Colonic mucosa (tissue), 4 donors: ENCODE measurements at places on chromosomes 12 and 14. TPM values are rescaled to one million over a fixed set of nuclear protein-coding genes. Genes with fewer than 3 reads are reported as not detected.

DNA sequence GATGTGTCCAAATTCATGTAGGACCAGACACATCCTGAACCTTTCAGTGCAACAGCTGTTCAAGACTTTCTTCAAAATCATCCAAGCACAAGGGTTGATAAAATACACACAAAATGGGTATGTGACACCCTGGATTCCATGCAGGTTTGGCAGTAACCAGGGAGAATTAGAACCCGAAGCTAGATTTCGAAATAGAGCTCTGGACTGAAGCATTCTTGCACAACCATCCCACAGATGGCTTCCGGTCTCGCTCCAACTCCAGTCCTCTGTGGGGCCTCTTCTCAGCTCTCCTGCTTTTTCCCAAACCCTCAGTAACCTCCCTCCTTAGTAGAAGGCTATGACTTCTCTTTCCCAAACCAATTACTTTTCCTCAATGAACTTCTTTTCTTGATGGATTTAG is 171.3 kb downstream of the TTC7B start:
- no peak overlapping the region for H3K4me3 ChIP-seq
- no peak overlapping the region for H3K27ac ChIP-seq
- no peaks in the 10 kb centered on the region for H3K4me1 ChIP-seq

- no peaks in the 10 kb centered on the region for H3K4me1 ChIP-seq
- no peak overlapping the region for H3K4me3 ChIP-seq
- no peak for DNase-seq
- no peak overlapping the region for H3K27ac ChIP-seq
- H3K27me3 ChIP-seq = no peaks in the 10 kb centered on the region
- no peaks in the 10 kb centered on the region for H3K36me3 ChIP-seq
These were observed 31.4 kb downstream of the NUBPL start for GRCh38 chr14:31592631-31593030.

DNA sequence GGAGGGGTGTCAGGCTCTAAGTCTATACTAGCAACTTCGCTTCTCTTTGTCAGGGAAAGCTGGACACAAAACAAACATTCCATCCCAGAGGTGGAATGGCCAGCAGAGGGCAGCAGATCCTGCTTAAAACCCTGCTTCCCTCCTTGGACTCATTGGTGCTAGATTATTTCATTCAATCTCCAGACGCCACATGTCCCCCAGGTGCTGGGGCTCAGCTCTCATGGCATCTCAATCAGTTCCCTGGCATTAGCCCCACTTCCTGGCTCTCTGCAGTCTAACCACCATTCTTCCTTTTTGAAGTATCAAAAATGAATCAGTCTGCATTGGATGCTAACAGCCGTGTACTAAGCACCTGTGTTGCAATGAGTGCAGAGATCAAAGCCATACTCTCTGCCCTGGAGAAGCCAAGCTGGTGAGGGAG is 8.1 kb upstream of the PPP1R1A start:
- no peaks in the 10 kb centered on the region for H3K36me3 ChIP-seq
- no peaks in the 10 kb centered on the region for H3K4me1 ChIP-seq
- H3K27me3 ChIP-seq = no peaks in the 10 kb centered on the region
- H3K27ac ChIP-seq = no peak overlapping the region
- H3K4me3 ChIP-seq = no peak overlapping the region
- peak; percentile 60 for DNase-seq

DNA sequence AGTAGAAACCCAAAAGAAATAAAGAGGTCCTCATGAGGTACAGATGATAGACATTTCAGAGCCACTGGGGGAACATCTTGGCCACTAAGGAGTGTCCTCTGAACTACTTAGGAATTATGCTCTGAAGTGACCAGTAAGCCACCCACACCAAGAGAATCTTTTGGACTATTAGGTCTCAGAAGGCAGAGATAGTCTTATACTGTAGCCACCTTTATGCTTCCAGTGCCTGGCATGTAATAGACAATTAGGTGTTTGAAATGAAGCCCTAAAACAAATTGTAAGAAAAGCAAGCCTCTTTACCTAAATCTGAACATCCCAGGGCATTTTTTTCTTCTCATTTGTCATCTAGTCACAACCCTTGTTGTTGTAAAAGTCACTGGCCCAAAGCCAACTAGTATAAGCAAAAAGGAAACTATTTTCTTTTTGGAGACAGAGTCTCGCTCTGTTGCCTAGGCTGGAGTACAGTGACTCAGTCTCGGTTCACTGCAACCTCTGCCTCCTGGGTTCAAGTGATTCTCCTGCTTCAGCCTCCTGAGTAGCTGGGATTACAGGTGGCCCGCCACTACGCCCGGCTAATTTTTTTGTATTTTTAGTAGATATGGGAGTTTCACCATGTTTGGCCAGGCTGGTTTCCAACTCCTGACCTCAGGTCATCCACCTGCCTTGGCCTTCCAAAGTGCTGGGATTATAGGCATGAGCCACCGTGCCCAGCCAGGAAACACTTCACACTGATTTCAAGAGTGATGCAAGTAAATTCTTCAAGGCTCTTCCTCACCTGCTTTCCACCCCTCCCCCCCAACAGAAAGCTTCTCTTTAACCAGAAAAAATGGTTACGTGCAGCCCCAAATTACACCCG is 11.1 kb downstream of the PLEKHA5 start:
- DNase-seq = no peak
- H3K27me3 ChIP-seq = no peaks in the 10 kb centered on the region
- H3K36me3 ChIP-seq = no peaks in the 10 kb centered on the region
- H3K27ac ChIP-seq = no peak overlapping the region
- no peaks in the 10 kb centered on the region for H3K4me1 ChIP-seq

DNA sequence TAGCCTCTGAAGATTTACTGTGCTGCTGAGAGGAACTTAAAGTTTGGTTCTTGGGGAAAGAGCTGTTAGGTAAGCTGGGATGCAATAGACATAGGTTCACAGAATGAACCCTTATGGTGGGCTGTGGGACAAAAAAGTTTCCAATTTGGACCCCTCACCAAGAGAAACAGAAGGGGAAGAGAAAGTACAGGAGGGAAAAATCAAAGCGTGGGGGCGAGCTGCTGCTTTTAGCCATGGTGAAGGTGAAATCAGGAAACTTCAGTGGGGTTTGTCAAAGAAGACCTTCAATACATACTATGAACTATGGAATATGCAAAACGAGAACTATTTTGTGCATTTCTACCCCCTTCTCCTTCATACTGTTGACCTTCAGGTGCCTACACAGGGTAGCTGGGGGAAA is 10.6 kb upstream of the NINJ2 start:
- no peaks in the 10 kb centered on the region for H3K4me1 ChIP-seq
- no peaks in the 10 kb centered on the region for H3K27me3 ChIP-seq
- no peak overlapping the region for H3K27ac ChIP-seq
- DNase-seq = no peak
- no peak overlapping the region for H3K4me3 ChIP-seq
- H3K36me3 ChIP-seq = no peaks in the 10 kb centered on the region

- no peaks in the 10 kb centered on the region for H3K27me3 ChIP-seq
- no peak overlapping the region for H3K4me3 ChIP-seq
- H3K4me1 ChIP-seq = no peaks in the 10 kb centered on the region
- no peak for DNase-seq
These were observed 42.8 kb downstream of the NKX2-1 start for GRCh38 chr14:36477266-36477665.

MANSC1 gene
- total RNA-seq = 66.0 TPM

DNA sequence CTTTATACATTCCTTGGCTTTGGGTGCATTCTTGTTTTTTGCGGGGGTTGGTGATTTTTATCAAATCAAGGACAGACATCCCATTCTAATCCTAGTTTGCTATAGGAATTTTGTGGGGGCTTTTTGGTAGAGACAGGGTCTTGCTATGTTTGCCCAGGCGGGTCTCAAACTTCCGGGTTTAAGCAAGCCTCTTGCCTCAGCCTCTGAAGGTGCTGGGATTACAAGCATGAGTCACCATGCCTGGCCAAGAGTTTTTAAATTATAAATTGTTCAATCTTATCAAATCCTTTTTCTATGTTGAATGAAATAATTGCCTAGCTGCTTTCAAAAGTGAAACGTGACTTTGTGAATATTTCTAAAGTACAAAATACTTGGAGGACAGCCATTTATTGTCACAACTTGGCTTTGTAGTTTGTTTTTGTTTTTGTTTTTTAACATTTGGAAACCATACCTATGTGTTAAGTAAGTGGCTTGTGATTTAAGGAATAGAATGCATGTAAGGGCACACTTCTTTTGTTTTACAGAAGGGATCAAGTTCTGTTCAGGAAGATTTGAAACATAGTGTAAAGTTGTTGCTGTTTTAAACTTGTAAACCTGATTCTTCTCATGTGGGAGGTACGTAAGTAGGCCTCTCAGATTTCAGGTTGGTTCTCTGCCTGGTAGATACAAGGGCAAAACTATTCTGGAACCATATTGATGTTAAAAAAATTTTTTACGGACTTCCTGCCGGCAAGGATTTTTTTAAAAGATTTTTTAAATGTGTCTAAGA is 13.4 kb downstream of the MARK3 start:
- no peaks in the 10 kb centered on the region for H3K27me3 ChIP-seq
- no peaks in the 10 kb centered on the region for H3K36me3 ChIP-seq
- H3K4me1 ChIP-seq = peaks cover 8% of the 10 kb centered on the region
- no peak for DNase-seq
- no peak overlapping the region for H3K4me3 ChIP-seq

TSHR gene
- 0.11 TPM for total RNA-seq

- H3K27me3 ChIP-seq = no peaks in the 10 kb centered on the region
- no peak for DNase-seq
- H3K4me3 ChIP-seq = no peak overlapping the region
- H3K4me1 ChIP-seq = no peaks in the 10 kb centered on the region
- no peaks in the 10 kb centered on the region for H3K36me3 ChIP-seq
These were observed 5.7 kb downstream of the GNG2 start for GRCh38 chr14:51865953-51866747.

DNA sequence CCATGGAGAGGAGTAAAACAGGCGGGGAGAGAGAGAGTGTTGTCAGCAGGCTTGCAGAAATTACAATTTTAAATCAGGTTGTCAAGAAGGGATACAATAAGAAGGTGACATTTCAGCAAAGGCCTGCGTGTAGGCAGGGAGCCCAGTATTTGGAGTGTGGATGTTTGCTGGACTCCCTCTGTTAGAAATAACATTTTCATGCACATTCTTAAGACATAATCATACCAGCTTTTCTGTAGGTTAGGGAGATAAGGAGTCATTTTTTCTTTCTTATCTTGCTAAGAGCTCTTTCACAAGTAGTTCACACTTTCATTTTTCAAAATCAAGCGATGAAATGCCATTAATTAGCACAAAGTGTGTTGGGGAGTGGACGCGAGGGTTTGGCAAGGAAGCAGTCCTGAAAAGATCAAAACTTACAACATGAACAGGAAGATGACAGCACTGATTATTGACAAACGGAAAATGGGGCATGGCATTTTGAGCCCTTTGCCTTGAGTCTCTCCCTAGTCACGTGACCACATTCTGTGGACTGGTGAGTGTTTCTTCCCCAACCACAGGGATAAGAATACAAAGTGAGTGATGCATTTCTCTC is 160.2 kb downstream of the DAD1 start:
- no peaks in the 10 kb centered on the region for H3K27me3 ChIP-seq
- no peaks in the 10 kb centered on the region for H3K36me3 ChIP-seq
- DNase-seq = no peak
- H3K27ac ChIP-seq = no peak overlapping the region

GRCh38 chr12:52358575-52359350 is 8.5 kb downstream of the KRT85 start:
- H3K4me1 ChIP-seq = no peaks in the 10 kb centered on the region
- no peaks in the 10 kb centered on the region for H3K27me3 ChIP-seq
- no peak overlapping the region for H3K4me3 ChIP-seq
- no peaks in the 10 kb centered on the region for H3K36me3 ChIP-seq
- H3K27ac ChIP-seq = no peak overlapping the region
